Right cardiac atrium (tissue), 5 donors: ENCODE measurements at places on chromosomes 4 and X. TPM values are rescaled to one million over a fixed set of nuclear protein-coding genes. Genes with fewer than 3 reads are reported as not detected.

The EDA2R gene
- total RNA-seq: 0.74 TPM

The TMEM271 gene
- not detected for total RNA-seq

DNA sequence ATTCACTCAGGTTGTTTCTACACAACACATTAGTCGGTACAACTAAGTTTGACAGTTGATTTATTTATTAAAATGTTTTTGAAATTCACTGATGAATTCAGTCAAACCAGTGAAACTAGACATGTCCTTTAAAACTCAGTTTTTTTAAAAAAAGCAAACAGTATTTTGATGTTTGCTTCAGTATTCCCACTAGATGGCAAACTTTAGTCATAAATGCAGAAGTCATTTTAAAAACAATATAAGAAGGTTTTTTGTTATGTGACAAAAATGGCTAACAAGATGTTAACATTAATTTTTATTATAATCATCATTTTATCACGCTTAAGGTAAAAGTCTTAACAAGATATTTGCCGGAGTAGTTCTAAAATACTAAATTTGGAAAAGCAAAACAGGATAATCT, 1337.8 kb upstream of the DIAPH2 start:
- DNase-seq: no peak

DNA sequence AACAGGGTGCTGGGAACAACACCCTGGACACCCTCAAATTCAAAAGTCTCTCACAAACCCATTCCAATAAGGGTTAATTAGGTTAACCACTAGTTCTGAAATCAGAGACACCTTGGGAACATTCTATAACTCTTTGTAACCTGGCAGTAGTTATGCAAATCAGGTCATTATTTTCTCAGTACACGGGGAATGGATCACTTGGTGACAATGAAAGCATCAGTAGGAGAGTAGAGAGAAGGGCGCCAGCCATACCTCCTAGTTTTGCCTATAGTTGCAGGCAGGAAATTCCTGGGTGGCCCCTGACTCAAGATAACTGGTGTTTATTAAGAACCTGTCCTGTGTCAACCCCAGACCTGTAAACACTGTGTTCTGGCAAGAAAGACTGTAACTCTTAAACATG, 2.5 kb downstream of the CCDC110 start:
- DNase-seq: no peak

DNA sequence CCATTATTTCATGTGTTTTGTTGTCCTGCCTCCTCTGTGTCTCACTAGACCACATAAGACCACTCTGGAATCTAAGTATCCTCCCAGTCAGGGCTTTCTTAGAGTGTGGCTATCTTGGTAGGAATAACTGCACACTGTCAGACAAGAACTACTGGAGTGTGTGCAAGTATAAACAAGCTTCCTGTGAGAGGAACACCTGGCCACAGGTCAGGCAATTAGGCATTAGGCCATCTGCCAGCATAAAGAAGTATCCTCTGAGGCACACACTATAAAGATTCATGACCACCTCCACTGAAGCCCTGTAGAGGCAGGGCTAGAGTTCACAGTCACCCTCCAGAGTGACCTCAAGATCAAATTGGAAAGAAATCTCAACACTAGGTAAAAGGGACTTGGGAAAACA, 507.0 kb upstream of the PABPC4L start:
- no peak for DNase-seq

The CDX4 gene
- not detected for total RNA-seq

DNA sequence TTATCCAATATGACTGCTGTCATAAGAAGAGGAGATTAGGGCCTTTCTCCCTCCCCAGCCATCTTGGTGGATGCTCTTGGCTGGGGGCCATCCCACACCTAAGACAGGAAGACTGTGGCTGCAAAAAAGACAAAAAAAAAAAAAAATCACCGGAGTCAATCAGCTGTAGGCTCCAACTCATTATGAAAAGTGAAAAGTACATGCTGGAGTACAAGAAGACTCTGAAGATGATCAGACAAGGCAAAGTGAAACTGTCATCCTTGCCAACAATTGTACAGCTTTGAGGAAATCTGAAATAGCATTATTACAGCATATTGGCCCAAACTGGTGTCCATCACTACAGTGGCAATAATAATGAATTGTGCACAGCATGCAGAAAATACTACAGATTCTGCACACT, 5.2 kb downstream of the EGFL6 start:
- DNase-seq: no peak
